Activated T-cell treated with anti-CD3 and anti-CD28 coated beads, Interleukin-2, amount 50 U/mL, for 72 hours (primary cell): ENCODE measurements at places on chromosomes 11 and 22. TPM values are rescaled to one million over a fixed set of nuclear protein-coding genes. Genes with fewer than 3 reads are reported as not detected.

Gene NXPE1
- not detected for total RNA-seq

Gene TSKU
- 3.6 TPM for total RNA-seq

Gene HTR3A
- not detected for total RNA-seq

Gene ACO2
- 73.3 TPM for total RNA-seq

Gene ANO5
- total RNA-seq = not detected

Gene HEPN1
- not detected for total RNA-seq

Gene MRGPRE
- total RNA-seq = not detected

Gene OR5B21
- 0.35 TPM for total RNA-seq

Gene DERL3
- total RNA-seq = 2.6 TPM

Gene DCDC1
- total RNA-seq = 0.42 TPM

Gene SPI1
- total RNA-seq = 0.35 TPM
